ENCODE measurements at places on chromosomes 2 and 18.

GRCh38 chr2:164879901-164880535 lies 38.4 kb upstream of the COBLL1 start:
- DNase-seq = no peak

DNA sequence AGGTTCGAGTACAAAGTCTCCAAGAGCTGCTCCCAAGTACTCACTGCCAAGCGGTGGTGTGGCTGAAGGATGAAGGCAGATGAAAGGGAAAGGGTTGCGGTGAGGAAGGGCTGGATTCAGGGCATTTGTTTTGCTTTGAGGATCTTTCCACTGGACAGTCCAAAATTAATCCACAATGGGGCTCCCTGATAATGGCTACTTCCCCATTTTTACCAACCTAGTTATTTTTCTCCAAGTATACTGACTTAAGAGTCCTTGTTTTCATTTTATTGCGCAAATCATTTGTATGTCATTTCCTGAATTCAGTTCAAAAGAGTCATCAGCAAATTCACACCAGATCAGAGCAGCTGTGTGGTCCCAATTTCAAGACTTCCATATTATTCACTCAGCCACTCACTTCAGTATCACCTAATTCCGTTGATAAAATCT lies 464 bp upstream of the SESTD1 start:
- DNase-seq = no peak

DNA sequence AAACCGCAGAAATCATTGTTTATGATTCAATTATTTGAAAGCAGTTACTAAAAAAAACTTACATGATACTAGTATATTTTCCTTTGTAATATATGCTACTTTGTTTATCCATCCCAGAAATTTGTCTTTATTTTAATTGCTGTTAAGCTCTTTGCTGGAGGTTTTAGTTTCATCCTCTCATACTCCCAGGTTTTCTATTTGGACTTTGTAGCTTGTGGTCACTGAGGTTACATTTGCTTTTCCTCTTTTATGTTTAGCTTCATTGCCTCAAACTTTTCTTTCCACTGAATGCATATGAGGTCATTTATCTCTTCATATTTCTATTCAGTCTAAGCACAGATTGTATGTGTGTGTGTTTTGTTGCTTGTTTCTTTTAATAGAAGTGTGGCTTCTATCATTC lies 89.9 kb downstream of the ERBB4 start:
- no peak for DNase-seq

GRCh38 chr2:238603596-238603995 lies 176.9 kb downstream of the ASB1 start:
- DNase-seq = no peak

GRCh38 chr2:178241844-178242551 lies 47.7 kb downstream of the OSBPL6 start:
- DNase-seq = no peak

- no peak for DNase-seq
These were observed 945.0 kb downstream of the SLC4A3 start for GRCh38 chr2:220572385-220572784.

GRCh38 chr2:113875135-113875534 lies 14.8 kb upstream of the ACTR3 start:
- no peak for DNase-seq

GRCh38 chr2:142742371-142743214 lies 134.9 kb upstream of the KYNU start:
- no peak for DNase-seq

DNA sequence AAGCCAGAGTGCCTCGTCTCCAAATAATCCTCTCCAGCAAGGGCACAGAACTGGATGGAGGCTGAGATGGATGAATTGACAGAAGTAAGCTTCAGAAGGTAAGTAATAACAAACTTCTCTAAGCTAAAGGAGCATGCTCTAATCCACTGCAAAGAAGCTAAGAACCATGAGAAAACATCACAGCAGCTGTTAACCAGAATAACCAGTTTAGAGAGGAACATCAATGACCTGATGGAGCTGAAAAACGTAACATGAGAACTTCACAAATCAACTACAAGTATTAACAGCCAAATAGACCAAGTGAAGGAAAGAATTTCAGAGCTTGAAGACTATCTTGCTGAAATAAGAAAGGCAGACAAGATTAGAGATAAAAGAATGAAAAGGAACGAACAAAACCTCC lies 32.3 kb downstream of the WDPCP start:
- no peak for DNase-seq

GRCh38 chr18:70732188-70732587 lies 443.3 kb downstream of the SOCS6 start:
- DNase-seq = no peak

DNA sequence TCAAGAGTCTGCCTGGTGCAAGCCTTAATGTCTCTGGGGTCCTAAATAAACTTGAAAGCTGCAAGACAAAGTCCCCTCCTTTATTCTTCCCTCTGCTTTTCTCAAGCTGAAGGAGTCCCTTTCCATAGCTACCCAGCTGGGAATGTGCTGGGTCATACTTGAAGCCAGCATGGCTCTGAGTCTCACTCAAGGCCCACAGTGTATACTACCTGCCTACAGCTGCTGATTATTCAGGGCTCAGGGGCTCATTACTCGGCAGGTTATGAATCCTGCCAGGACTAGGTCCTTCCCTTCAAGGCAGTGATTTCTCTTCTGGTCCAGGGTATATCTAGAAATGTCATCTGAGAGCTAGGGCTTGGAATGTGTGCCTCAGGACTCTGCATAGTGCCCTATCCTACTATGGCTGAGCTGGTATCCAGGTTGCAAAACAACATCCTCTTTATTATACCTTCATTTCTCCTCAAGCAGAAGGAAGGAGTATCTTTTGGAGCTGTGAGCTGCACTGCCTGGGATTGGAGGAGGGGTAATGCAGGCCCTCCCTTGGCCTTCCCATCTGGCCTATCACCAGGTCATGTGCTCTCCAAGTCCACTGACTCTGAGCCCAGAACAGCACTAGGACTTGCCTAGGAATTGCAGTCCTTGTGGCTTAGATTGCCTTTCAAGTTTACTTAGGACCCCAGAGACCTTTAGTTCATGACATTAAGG lies 22.3 kb downstream of the IL1RN start:
- no peak for DNase-seq

GRCh38 chr18:43774497-43774896 lies 497.2 kb upstream of the SYT4 start:
- no peak for DNase-seq

- DNase-seq = no peak
These were observed 27.0 kb downstream of the BIRC6 start for GRCh38 chr2:32383858-32384257.

DNA sequence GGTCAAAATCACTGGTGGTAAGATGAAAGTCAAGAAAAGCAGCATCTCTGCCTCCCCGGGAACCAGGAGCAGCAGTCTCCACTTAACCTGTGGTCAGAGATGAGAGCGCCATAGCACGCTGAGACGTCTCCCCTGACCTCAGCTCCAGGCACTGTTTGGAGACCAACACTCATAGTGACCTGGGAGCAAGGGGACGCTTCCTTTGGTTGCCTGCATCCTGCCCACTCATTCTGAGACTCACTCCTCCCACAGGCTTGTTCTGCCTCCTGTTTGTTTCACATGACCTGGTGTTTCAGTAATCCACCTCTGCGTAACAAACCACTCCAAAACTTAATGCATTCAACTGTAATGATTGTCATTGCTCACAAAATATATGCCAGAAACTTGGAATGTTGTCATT lies 139.3 kb downstream of the ACOXL start:
- no peak for DNase-seq

GRCh38 chr2:95061119-95061512 lies 35.6 kb downstream of the MAL start:
- DNase-seq = no peak

DNA sequence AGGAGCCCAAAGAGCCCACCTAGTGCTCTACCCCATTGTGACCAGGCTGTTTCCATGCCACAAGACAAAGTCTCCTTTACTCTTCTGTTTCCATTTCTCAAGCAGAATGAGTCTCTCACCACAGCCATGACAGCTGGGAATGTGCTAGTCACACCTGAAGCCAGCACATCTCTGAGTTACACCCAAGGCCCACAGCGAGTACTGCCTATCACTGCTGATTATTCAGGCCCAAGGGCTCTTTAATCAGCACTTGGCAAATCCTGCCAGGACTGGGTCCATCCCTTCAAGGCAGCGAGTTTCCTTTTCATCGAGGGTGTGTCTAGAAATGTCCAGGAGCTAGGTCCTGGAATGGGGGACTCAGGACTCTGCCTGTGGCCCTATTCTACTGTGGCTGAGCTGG lies 14.6 kb upstream of the PPP1R1C start:
- no peak for DNase-seq

DNA sequence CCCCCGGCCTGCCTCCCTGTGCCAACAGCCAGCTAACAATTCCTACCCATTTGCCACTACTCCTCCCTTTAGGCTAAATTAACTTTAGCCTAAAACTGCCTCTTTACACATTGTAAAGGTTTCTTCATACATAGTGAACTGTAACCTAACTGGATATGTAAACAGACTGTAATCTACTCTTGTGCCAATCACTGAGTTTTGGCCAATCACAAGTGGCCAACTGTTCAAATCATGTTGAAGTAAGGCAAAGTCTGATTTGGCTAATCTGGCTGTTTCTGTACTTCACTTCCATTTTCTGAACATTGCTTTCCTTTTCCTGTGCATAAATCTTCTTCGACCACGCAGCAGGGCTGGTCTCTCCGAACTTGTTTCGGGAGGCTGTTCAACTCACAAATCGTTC lies 103.6 kb upstream of the LYPD6 start:
- no peak for DNase-seq

- DNase-seq = no peak
These were observed 22.5 kb downstream of the EHBP1 start for GRCh38 chr2:62727876-62728566.

DNA sequence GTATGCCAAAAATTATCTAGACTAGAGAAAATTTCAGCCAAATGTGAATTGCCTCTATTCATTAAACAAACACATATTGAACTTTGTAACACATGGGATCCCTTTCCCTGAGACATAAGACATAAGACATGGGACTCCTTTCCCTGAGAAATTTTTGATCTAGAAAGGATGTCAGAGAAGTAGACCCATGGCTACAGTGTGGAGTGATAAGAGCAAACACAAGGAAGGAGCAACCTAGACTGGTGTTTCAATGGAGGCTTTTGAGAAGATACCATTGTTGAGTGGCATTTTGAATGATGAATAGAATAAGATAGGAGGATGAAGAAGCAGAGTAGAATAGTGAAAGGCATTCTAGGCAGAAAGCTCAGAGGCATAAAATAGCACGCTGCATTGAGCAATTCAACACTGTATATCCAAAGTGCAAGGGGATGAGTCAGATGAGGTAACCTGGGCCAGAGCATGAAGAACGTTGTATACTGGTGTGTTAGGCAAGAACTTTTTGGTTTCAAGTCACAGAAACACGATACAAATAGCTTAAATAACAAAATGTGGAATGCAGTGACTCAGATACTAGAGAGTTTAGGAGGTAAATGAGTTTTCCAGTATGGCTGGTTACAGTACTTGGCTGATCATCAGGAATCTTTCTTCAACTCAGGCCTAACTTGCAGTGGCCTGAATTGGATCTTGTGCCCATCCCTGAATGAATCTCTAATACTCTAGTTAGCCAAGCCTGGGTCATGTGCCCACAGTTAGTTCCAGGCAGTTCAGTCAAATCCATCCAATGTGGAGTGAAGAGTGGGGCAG lies 129.8 kb upstream of the TANK start:
- no peak for DNase-seq

DNA sequence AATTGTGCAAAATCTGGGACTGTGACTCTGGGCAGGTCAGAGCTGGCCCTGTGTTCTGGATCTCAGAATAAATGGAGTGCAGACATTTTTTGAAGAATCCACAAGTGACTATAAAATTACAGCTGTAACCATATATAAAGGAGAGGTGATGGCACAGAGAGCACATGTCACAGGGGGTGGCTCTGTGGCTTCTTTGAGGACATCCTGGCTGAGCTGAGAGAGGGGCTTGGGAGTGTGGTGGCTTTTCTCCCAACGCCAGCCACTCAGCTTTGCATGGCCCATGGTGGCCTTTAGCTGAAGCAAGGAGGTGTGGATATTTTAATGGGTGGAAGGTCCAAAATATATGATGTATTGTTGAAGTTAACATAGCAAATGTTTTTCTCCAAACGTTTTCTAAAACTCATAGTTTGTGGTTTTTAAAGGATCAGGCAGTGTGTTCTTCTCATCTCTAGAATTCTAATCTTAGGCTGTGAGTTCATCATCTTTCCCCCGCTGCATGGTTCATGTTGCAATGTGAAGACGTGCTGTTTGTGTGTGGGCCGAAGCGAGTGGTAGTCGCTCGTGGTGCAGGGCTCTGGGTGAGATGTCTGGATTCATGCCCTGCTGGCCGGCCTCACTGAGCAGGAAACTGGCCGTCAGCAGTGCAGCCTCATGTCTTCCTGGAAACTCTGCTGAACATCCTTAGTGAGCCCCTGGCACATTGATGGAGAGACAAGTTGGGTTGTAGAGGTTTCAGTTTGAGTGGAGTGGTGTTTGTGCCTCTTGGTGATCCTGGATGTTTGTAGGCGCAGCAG lies 109.9 kb downstream of the ZNF236 start:
- DNase-seq = no peak

GRCh38 chr2:12506846-12507245 lies 209.9 kb upstream of the TRIB2 start:
- no peak for DNase-seq
